Calu3 (cell line): ENCODE measurements at places on chromosomes 11 and 22. TPM values are rescaled to one million over a fixed set of nuclear protein-coding genes. Genes with fewer than 3 reads are reported as not detected.

GRCh38 chr22:46609175-46609690, 11.0 kb upstream of the GRAMD4 start:
- DNase-seq = peak; percentile 88

The FAM111B gene
- 35.5 and 39.5 TPM in 2 replicates for total RNA-seq

The CPT1B gene
- 72.6 and 77.0 TPM in 2 replicates for total RNA-seq

- DNase-seq = no peak
These were observed 36.7 kb downstream of the ELF5 start for GRCh38 chr11:34476849-34477248.

GRCh38 chr22:46538814-46539160, 1.4 kb upstream of the CELSR1 start:
- DNase-seq = no peak

DNA sequence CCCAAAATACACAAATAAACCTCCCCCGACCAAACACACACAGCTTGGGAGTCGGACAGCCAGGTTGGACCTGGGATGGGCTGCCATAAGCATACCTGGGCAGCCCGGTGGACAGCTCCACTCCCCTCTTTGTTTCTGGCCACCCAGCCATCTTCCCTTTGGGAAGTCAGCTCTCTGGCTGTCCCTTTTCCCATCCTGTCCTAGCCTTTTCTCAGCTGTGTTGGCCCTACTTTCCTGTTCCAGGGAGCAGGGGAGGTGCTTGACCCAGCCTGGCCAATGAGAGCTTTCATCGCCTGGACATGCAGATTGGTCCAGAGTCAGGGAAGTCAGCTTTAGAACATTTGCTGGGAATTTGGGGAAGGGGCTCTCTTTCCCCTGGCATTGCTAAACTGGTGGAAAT, 68.7 kb upstream of the NECTIN1 start:
- no peak for DNase-seq

DNA sequence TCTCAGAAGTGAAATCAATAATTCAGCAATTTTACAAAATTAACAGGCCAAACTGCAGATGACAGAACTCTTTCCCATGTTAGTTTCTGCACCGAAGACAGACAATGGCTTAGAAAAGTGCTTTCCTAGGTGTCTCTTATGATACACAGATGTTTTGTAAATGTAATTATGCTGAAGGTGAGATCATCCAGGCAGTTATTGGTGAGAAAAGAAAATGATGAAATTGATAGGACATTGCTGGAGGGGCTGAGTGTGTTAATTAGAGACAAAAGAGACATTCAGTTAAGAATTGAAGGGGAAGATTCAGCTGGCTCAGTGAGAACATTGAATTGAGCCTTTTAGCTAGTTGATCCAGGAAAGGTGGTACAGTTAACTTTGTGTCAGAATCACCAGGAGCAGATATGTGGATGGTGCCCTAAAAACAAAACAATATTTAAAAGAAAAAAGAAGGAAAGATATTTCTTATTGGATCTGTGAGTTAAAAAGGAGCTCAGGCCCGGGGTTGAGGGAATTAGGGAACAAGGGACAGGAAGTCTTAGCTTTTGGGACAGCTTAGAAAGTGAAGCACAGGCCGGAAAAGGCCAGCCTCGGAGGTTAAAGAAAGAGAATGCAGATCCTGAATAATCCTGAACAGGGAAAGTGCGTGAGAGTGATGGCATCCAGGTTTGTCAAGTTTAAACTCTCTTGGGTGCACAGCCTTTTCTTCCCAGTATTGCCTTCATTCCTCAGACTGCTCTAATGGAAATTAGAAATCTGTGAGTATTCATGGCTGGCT, 16.9 kb downstream of the ARHGAP42 start:
- DNase-seq = no peak

The IGSF22 gene
- total RNA-seq = not detected in 2 replicates

The RCOR2 gene
- 0.26 and 0.37 TPM in 2 replicates for total RNA-seq

- no peak for DNase-seq
These were observed 231.0 kb downstream of the TTC28 start for GRCh38 chr22:28448625-28449024.

DNA sequence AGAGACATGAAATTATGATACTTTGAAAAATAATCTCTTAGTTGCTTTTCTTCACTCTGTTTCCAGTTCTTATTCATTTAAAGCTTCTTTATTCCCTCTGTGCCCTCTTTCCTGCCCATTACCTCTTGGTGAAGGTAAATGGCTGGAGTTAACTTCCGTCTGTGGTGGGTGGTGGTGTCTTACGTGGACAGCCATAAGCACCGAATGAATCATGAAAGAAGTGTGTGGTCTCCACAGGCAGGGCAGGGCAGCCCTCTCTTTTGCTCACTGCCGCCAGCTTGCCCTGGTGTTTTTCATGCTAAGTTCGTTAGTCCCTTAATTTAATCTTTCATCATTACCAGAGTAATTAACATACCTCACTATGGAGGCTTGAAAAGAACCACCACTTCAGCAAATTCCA, 98.7 kb upstream of the SORL1-AS1 start:
- no peak for DNase-seq

DNA sequence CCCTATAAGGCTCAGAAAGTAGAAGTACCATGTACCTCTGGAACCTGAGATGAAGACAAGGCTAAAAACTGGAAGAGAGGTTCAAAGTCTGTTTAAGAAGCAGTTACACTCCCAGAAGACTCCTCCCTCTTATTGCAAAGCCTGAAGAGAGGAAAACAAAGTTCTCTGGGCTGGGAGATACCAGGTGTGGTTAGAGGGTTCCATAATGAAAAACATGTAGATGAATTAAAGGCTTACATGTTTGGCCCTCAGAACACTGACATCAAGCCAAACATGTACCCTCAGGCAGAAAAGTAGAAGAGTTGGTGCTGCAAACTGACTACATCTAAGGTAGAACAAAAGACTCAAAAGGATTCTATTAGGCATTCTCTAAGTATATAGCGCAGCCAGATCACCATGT, 205.3 kb downstream of the TTC28 start:
- no peak for DNase-seq

GRCh38 chr11:36153551-36153950, 135.7 kb downstream of the COMMD9 start:
- no peak for DNase-seq

The ATG16L2 gene
- 28.7 and 29.1 TPM in 2 replicates for total RNA-seq

DNA sequence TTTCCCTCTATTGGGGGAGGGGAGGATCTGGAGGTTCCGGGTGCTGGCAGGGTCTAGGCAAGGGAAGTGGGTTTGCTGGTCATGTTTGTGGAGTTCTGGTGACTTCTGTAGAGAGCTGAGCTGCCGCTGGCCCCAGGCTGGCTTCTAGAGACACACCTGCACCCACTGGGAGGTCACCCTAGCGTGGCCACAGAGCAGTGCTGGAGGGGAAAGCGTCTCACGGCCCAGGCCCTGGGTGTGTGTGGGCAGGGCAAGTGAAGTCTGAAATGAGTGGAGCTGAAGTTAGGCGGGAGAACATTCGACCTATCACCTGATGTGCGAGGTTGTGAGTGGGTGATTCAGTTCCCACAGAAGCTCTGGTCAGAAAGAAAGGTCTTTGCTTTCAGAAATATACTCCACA, 27.9 kb downstream of the SMIM38 start:
- no peak for DNase-seq

The POTEH gene
- not detected in 2 replicates for total RNA-seq

DNA sequence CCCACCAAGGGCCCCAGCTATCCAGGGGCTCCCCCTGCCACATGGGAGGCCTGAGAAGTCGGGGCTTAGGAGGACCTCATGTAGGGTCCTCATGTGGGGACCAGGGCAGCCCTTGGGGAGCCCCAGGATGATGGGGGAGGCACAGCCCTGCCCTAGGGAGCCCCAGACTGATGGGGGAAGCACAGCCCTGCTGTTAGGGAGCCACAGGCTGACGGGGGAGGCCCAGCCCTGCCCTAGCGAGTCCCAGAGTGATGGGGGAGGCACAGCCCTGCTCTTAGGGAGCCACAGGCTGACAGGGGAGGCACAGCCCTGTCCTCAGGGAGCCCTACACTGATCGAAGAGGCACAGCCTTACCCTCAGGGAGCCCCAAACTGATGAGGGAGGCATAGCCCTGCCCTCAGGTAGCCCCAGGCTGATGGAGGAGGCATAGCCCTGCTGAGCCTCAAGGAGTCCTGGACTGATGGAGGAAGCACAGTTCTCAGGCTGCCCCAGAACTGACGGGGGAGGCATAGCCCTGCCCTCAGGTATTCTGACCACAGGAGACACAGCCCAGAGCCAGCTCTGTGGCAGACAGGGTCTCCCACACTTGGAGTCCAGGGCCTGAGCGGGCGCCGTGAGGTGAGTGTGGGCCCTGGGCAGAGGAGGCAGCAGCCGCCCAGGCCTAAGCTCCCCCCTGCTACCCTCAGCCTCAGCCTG, 10.8 kb downstream of the PRR33 start:
- no peak for DNase-seq

DNA sequence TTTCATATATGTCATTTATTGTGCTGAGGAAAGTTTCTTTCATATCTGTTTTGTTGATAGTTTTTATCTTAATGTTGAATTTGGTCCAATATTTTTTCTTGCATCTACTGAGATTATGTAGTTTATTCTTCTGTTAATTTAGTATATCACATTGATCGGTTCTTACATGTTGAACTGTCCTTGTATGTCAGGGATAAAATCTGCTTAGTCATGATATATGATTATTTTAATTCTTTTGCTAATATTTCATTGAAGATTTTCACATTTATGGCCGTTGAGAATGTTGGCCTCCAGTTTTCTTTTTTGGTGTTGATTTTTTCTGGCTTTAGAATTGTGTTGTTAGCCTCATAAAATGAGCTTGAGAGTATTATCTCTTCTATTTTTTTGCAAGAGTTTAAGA, 31.2 kb upstream of the CHORDC1 start:
- DNase-seq = no peak

The OOSP2 gene
- not detected in 2 replicates for total RNA-seq

DNA sequence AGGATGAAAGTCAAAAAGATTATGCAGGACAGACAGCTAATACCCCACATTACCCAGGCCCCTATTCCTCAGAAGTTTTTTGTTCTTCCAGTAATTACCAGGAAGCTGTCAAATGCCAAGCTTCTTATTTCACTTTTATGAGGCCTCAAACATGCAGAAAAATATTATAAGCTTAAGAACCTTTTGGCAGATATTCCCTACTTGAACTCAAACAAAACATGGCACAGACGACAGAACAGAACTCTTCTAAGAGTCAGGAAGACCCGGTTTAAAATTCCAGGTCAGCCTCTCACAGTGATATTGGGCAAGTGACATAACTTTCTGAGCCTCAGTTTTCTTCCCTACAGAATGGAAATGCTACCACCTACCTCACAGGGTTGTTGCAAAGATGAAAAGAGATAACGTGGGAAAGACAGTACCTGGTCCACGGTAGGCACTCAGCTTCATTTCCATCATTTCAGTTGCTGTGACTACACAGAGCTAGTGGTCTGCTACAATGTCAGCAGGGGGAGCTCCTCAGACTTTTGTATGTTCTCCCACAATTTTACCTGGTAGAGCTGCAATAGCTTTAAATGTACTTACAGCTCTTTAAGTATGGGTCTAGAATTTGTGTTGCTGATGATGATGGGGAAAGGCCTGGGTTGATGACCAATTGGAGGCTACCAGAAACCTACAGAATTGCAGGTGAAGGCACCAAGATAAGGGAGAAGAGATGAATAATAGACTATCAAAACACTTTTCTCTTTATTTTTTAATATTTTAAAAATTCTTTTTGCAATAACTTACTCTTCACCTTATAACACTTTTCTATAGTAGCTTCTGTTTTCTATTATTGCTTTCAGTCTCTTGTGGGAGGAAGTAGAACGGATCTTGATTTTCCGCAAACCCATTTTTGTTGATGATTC, 98.3 kb upstream of the CHRM4 start:
- peak; percentile 48 for DNase-seq

- DNase-seq = no peak
These were observed 27.0 kb upstream of the MICAL2 start for GRCh38 chr11:12083380-12083779.

GRCh38 chr11:69475866-69476471, 5.5 kb upstream of the LINC01488 start:
- no peak for DNase-seq

- DNase-seq = peak; percentile 9
These were observed 3.9 kb upstream of the E2F8 start for GRCh38 chr11:19244621-19245020.

The HIKESHI gene
- total RNA-seq = 22.9 and 24.8 TPM in 2 replicates

- DNase-seq = peak; percentile 56
These were observed 72.6 kb downstream of the HIPK3 start for GRCh38 chr11:33329705-33330329.

GRCh38 chr11:63609536-63609935, 4.7 kb downstream of the PLAAT3 start:
- peak; percentile 49 for DNase-seq

DNA sequence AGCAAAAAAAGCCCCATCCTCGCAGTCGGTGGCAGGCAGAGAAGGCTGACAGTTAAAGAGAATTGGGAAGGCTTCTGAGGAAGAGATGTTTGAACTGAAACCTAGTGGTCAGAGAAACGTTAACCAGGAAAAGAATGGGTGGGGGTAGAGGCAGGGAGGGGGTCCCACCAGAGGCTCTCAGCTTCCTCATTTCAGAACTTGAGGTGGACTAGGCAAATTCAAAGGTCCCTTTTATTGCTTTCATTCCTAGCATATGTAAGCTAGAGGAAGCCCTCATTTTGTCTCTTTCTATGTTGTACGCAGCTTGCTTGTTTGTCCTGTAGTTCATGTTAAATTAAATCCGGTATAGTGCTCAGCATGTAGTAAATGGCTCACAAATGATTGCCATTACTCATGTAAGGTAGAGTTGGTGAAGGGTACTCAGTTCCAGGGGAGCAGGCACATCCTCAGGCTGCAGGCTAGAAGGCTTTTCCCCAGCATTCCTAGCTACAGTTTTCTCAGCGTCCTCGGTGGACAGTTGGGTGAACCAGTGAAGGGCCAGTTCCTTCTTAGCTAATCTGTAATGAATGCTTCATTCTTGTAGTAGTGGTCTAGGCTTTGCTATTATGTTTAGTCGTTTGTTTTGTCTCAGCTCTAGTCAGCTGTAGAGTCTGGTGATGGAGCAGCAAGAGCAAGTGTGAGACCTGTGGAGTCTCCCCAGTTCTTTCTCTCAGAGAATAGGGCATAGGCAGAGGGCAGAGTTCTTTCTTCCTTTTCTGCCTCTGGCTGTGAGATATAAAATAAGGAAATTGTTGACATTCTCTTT, 58.6 kb downstream of the UVRAG start:
- no peak for DNase-seq

GRCh38 chr11:103050351-103050750, 41.6 kb downstream of the DCUN1D5 start:
- DNase-seq = no peak

- DNase-seq = no peak
These were observed 46.4 kb downstream of the LARGE2 start for GRCh38 chr11:45968901-45969300.

GRCh38 chr22:49881856-49882255, 28.2 kb downstream of the ZBED4 start:
- no peak for DNase-seq

- DNase-seq = no peak
These were observed 56.2 kb upstream of the GLYAT start for GRCh38 chr11:58787903-58788302.

The SLC36A4 gene
- total RNA-seq = 10.2 and 12.4 TPM in 2 replicates

DNA sequence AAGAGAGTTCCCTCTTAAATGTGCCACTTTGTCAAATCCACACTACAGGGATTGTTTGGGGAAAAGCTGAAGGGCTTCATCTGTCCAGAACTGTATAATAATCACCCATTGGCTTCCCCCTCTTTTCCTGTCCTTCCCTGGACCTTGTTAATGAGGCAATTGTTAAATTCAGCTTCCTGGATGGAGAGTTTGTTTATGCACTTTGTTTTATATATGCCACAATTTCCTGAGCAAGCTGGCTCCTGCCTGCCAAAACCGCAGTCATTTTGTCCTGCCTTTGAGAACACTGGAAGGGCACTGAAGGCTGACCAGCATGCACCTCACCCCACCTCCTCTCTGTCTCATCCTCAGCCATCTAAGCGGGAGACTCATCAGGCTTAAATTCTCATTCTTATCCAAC, 86.2 kb downstream of the MSANTD4 start:
- peak; percentile 2 for DNase-seq
